ENCODE measurements at places on chromosomes 16 and 17. TPM values are rescaled to one million over a fixed set of nuclear protein-coding genes. Genes with fewer than 3 reads are reported as not detected.

GRCh38 chr17:42706732-42707131, 24.4 kb downstream of the CNTNAP1 start:
- no peak for DNase-seq

- DNase-seq: no peak
Observed at GRCh38 chr16:67248073-67248400, 742 bp upstream of the SLC9A5 start.

- no peak for DNase-seq
Observed at GRCh38 chr17:63066158-63066813, 100.3 kb downstream of the TANC2 start.

DNA sequence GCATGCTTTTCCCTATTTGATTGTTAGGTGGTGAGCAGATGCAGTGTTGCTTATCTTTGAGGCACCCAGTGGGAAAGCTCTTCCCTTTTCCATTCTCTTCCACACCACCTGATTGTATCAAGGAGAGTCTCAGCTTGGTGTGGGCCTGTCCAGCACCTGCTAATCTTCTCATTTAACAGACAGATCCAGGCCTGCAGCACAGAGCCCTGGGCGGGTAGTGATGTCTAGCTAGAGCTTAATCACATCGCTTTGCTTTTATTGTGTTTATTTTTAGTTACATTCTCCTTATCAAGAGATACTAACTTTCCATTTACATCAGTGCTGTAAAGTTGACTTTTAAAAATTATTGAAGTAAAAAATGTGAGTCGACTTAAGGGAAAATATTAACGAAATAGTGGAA, 24.2 kb downstream of the FOXL1 start:
- DNase-seq: no peak

ALOX12B gene
- not detected for total RNA-seq

CNTNAP1 gene
- total RNA-seq: 5.0 TPM

SLC6A2 gene
- 0.27 TPM for total RNA-seq

All from GM23338 (cell line).